ENCODE measurements at places on chromosomes 1 and 21.

DNA sequence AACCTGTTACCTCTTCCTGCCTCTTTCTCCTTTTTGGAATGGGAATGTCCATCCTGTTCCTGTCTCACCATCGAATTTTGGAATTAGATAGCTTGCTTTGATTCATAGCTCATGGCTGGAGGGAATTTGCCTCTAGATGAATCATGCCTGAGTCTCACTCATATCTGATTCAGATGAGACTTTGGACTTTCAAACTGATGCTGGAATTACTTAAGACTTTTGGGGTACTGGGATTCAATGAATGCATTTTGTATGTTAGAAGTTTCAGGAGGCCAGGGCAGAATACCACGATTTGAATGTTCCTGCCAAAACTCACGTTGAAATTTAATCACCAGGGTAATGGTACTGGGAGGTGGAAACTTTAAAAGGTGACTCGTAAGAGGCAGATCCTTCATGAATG, 132.4 kb downstream of the DSCAM start:
- DNase-seq, result no peak

DNA sequence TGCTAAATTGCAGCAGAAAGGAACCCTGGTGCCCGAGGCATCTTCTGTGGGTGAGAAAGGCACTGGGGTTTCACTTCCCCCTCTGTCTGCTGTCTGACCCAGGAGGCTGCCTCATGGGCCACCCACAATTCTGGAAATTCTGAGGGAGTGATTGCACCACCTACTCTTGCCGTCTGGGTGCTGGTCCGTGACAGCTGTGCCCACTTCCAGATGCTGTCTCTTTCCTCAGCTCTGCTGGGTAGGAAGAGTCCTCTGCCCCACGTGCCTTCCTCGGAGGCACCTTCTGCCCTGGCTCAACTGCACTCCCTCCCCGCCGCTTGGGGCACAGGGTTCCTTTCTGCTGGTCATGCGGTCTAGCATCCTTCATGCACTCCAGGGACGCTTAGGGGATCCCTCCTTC, 96.3 kb downstream of the ARHGEF10L start:
- no peak for DNase-seq

GRCh38 chr1:34176830-34177603, at the start of gene C1orf94:
Gene C1orf94 (plus strand): TSS chr1:34176907. CDS start chr1:34177790, 883 bp downstream.
- no peak for DNase-seq

DNA sequence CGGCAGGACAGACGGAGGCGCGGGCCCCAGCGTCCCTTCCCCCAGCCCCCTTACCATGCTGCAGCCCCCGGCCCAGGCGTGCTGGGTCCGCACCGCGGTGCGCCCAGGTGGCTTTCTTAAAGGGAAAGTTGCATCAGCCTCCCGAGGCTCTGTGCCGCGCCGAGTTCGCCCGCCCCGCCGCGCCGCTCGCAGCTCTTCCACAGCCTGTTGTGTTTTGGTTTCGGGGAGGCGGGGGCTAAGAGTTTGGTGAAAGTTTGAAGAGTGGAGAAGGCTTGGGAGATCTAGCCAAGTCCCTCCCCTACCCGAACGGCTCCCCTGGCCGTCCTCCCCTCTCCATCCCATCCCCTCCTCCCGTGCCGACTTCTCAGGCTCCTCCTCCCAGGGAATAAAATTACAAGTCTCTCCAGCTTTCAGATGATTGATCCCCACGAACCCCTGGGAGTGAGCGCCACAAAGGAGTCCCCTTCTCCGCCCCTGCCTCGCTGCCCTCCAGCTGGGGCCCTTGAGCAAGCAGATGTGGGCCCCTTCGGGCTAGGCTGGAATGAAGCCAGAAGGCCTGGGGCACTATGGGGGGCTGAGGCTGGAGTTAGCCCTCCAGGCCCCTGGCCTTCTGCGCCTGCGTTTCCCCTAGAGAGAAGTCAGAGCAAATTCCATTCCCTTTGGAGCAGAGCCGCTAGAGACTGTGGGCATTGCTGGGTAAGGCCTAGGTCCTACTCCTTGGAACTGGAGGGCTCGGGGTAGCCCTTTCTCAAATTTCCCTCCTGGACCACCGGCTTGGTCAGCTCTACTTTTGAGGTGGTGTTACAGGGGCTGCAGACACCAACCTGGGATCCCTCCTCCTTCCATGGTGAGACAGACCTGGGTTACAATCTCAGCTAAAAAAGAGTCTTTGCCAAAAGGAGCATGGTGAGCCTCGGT, at the start of gene SLC6A9:
TSS of gene SLC6A9 (minus strand) at position 211 of the 918 bp plus-strand sequence. CDS start 7,185 bp downstream, outside the sequence.
- DNase-seq, result peak; percentile 45

DNA sequence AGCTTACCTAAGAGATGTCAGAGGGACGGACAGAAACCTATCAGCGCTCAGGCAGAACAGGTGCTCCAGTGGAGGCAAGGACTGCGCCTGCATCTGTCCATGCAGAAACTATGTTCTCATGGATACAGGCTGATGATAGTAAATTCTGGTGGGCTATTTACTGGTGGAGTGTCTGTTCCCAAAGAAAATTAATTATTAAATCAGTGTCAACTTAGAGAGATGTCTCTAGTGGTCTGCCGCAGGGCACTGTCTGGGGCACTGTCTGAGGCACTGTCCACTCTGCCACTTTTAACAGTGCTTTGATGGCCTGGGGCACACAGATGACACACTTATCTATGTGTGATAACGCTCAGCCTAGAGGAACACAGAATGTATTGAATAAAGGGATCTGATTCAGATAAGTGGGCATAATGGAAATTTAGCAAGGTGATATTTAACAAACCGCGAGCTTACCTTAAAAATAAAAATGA, 148.1 kb downstream of the RGS7 start:
- DNase-seq, result no peak

Data from activated naive CD8-positive, alpha-beta T cell treated with anti-CD3 and anti-CD28 coated beads, Interleukin-2, amount 50 U/mL, for 24 hours (primary cell).